ENCODE measurements at places on chromosomes 1 and 21. TPM values are rescaled to one million over a fixed set of nuclear protein-coding genes. Genes with fewer than 3 reads are reported as not detected.

The LIPI gene
- not detected for total RNA-seq

The ACBD3 gene
- 62.2 TPM for total RNA-seq

The CHI3L2 gene
- total RNA-seq, result not detected

The RAB25 gene
- total RNA-seq, result not detected

The OR14K1 gene
- total RNA-seq, result not detected

The FOXO6 gene
- total RNA-seq, result not detected
